ENCODE measurements at places on chromosomes 11 and 22.

GRCh38 chr11:117303101-117303500 is 12.0 kb downstream of the BACE1-AS start:
- DNase-seq, result no peak

GRCh38 chr22:47067321-47067890 is 305.0 kb downstream of the TBC1D22A start:
- no peak for DNase-seq

DNA sequence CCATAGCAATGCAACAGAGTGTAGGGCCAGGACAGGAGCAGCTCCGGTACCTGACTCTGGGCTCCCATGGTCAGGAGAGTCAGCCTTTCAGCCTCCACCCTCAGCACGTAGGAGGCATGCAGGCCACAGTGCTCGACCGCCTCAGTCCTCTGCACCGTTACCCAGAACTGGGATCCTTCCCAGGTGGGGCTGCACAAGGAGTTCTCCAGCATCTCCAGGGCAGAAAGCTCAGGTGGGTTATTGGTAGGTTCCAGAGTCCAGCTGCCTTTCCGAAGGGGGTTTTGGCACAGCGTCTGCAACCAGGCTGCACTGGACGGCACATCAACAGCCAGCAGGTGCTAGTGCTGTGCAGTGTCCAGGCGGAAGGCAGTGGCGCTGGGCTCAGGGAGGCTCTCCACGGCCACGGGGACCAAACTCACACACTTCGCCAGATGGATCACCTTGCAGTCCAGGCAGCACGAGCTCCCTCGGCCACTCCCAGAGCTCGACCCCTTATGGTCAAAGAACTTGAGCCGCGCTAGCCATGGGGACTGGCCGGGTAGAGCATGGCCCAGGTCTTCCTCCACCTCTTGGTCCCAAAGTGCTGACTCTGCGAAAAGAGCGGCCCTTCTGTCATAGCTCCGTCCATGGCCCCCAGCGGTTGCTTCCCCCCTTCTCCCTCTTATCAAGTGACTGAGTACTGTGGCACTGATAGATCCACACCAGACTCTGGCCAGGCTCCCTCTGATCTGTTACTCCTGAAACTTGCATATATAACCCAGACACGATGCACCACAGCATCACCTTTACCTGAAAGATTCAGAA is 6.9 kb upstream of the PHOX2A start:
- DNase-seq, result no peak

- DNase-seq, result no peak
Measured at GRCh38 chr11:110339456-110340250, 43.2 kb upstream of the RDX start.

DNA sequence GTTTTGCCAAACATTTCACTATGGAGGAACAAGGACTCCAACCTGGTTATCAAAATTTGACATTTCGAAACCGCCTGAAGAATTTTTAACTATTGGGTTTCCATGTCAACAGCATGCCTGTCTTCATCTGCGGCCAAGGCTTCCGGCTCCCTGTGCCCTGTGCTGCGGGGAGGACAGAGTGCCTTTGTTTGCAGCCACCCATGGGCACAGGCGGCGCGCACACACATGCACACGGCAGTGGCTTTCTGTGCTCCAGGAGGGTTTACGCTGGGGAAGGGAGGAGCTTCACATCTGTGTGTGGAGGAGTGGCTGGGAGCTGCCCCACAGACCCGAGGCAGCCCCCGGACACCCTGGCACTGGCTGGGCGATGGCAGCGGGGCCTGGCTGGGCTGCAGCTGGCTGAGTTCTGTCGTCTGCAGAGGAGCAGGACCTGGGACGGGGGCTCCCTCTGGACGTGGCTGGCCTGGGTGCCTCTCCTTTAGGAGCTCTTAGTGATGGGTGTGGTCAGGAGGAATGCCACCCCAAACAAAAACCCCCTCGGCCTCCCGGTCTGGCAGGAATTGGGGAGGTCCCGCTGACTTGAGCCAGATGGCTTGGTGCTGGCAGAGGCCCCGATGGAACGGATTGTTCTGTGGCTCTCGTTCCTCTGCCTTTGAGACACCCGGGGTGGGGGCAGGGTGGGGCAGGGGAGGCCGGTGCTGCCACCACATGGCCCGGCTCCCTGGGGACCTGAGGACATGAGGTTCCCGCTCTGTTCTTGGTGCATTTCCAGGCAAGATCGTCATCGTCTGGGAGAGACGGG is 1290.9 kb downstream of the BRD1 start:
- DNase-seq, result no peak

DNA sequence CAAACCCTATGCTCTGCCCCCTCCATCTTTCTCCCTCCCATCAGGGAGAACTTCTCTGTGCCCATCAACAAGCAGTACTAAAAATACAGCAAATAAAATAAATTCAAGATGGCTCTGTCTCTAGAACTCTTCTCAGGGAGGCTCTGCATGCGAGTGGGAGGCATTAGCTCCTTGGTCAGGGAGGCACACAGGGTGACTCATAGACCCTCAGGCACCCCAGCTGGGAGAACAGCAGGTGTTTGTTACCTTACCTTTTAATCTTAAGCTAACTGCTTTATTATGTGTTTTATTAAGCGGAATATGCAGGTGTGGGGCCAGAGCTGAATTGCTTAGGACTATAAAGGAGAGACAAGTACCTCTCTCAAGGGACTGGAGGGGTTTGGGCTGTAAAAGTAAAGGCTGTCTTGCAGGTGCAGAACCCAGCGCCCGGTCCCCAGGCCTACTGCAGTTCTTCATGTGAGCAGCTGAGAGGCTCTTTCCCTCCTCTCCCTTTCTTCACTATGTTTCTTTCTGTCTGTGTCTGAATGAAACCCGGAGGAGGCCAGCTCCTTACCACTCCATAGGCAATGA is 20.8 kb downstream of the CSNK2A3 start:
- DNase-seq, result no peak

- DNase-seq, result no peak
Measured at GRCh38 chr22:44519886-44520285, 21.9 kb upstream of the RTL6 start.

DNA sequence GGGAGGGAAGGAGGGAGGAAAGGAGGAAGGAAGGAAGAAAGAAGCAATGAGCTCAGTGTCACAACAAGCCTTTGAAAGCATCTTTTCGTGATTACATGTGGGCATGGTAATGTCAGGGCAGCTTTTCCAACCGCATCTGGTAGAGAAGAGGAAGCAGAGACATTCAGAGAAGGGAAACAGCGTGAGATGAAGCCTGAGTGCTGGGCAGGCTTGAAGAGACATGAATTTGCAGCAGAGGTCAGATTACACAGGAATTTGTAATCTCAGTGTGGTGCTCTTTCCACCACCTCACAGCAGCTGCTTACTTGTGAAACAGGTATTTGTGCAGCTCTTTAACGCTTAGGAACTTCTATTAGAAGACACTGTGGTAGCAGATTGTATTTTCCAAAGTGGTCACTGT is 289.5 kb upstream of the C11orf87 start:
- no peak for DNase-seq

- DNase-seq, result no peak
Measured at GRCh38 chr22:33512908-33513307, 407.4 kb downstream of the LARGE1 start.

GRCh38 chr11:24872651-24873311 is 375.9 kb downstream of the LUZP2 start:
- no peak for DNase-seq

- no peak for DNase-seq
Measured at GRCh38 chr11:88404932-88405710, 67.6 kb upstream of the CTSC start.

DNA sequence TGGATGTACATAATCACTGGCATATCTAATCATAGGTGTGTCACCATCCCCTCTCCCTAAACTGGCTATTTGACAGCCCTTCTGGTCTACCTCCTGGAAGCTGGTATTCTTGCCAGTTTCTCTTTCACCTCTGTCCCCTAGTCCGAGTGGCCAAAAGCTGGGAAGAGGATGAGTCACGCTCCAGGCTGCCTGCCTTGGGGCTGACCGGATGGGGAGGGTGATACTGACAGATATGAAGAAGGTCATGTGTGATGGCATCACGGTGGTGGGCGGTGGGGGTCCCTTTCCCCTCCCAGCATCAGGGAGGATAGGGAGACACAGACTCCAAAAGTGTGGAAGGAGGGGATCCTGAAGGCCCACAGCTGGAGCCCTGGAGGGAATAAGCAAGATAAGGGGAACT is 4.8 kb downstream of the OAF start:
- DNase-seq, result no peak

- no peak for DNase-seq
Measured at GRCh38 chr11:9886595-9886994, 222.7 kb downstream of the SWAP70 start.

DNA sequence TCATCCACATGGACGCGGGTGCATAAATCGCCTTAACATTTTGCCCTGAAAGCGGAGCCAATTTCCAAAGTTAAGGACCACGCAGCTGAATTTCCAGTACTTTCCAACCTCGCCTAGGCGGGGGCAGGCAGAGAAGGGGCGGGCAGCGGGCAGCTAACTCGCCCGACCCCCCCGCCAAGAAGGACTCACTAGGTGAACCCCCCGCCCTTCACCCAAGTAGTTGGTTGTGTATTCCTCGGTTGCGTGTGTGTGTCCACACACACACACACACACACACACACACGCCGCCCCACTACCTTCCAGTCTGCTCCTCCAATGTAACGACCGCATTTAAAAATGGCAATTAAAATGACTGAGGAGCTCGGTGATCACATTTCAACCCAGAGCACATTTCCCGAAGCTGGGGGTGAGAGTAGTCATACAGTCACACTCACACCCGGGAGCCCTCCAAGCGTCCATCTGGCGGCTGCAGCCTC is 1.4 kb downstream of the TENM4 start:
- DNase-seq, result no peak

DNA sequence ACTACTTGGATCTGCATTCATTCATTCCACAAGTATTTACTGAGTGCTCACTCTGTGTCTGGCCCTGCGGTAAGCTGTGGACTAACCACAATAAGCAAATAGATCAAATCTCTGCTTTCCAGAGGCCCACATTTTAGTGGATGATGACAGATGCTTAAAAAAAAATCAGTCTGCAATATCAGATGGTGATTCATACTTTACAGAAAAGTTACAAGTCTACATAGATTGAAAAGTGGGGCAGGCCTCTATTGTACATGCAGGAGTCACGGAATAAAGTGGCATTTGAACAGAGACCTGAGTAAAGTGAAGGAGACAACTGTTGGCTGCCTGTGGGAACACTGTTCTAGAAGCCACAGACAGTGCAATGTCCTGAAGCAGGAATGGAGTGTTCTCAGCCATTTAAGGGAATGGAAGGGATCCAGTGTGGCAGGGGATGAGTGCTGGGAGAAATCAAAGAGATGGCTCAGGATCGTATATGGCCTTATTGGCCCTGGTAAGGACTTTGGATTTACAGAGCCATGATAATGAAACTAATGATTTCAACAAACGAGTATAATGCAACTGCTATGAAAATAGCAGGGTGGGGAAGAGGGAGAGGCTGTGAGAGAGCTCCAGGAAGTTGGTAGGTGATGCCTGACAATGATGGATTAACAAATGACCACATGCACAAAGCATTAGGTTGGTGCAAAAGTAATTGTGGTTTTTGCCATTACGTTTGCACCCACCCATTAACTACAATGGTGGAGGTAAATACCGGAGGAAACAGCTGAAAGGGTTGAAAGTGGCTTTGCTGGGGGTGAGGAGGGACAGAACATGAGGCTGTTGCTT is 31.1 kb downstream of the TMEM45B start:
- DNase-seq, result peak; percentile 44

- peak; percentile 14 for DNase-seq
Measured at GRCh38 chr11:116576526-116576925, 196.3 kb downstream of the BUD13 start.

DNA sequence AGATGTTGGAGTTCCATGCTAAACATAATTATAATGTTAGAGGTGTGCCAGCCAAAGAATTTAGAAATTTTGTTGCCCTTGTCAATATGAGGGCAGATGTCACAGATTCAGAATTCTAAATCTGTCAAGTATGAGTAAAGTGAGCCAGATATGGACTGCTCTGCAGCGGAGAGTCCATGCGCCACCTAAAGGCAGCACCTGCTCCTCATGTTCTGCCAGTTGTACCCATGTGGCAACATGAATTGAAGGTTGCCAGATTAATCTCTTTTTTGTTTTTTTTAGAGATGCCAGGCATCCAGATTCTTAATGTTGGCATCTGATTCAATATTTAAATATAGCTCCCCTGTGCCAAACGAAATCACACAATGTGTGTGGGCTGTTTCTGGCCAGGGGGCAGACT is 678.6 kb upstream of the ANO5 start:
- DNase-seq, result no peak

- DNase-seq, result no peak
Measured at GRCh38 chr22:49674479-49675050, 153.1 kb downstream of the BRD1 start.

GRCh38 chr11:10113852-10114251 is 180.2 kb downstream of the SBF2 start:
- no peak for DNase-seq

- DNase-seq, result no peak
Measured at GRCh38 chr11:43947003-43947500, 4.6 kb downstream of the C11orf96 start.

GRCh38 chr22:48305726-48306235 is 1521.9 kb downstream of the BRD1 start:
- no peak for DNase-seq

- DNase-seq, result no peak
Measured at GRCh38 chr11:1153951-1154493, 3.7 kb upstream of the MUC5AC start.

- DNase-seq, result no peak
Measured at GRCh38 chr22:17807578-17808410, 33.5 kb upstream of the BID start.

GRCh38 chr11:35390737-35391682 is 28.3 kb downstream of the SLC1A2 start:
- DNase-seq, result no peak

- no peak for DNase-seq
Measured at GRCh38 chr11:27179334-27179733, 138.7 kb downstream of the BBOX1 start.

GRCh38 chr11:48019217-48019584 is 38.8 kb downstream of the PTPRJ start:
- no peak for DNase-seq

DNA sequence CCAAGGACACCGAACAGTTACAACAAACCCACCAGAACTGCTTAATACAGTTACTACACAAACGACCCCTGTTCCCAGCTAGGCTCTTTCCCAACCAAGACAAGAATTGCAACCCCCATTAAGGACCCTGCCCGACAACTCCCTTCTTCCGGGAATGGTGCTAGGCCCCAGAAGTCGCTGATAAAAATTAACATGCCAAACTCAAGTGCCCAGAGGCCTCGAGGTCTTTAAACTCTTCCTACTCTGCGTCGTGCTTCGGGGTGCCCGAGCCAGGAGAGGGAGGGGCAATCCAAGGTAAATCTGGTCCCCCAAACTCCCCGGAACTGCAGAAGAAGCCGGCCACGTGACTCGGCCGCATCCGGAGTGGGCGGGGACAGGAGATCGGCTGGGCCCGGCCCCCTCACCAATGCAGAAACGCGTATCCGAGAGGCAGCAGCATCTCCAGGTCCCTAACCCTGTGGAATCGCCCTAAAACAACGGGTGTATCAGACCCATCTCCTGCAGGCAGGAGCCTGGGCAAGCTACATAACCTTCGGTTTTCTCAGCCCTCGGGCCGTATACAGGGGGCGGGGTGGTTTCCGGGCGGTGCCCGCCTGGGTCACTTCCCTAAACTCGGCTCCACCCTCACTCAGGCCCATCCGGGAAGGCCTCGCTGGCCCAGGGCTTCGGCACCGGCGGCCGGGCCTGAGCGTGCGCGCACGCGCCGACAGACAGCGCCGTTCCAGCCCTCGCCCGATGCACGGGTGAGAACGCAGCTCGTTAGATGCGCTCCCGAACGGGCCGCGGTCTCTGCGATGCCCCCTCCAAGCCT is 1.1 kb downstream of the CFL1 start:
- peak; percentile 83 for DNase-seq

Data from NK-92 treated with Interleukin-12 subunit alpha and Interleukin-12 subunit beta, amount 100 ng/mL, for 24 hours (cell line).